Activated naive CD4-positive, alpha-beta T cell treated with anti-CD3 and anti-CD28 coated beads for 36 hours (primary cell): ENCODE measurements at places on chromosomes 4 and X. TPM values are rescaled to one million over a fixed set of nuclear protein-coding genes. Genes with fewer than 3 reads are reported as not detected.

The DUSP9 gene
- total RNA-seq = 0.36 TPM

The NCAPG gene
- total RNA-seq = 70.2 TPM

The HSFX1 gene
- 0.10 TPM for total RNA-seq

The TIGD4 gene
- 0.07 TPM for total RNA-seq

The TMSB15A gene
- total RNA-seq = 2.1 TPM

The PASD1 gene
- total RNA-seq = not detected

The GYPE gene
- total RNA-seq = 0.49 TPM

The SPIN2A gene
- 0.74 TPM for total RNA-seq

The MAGEC3 gene
- total RNA-seq = not detected

The UGT8 gene
- total RNA-seq = not detected

The HTN1 gene
- total RNA-seq = not detected

The RWDD4 gene
- total RNA-seq = 20.8 TPM

The PAGE5 gene
- total RNA-seq = not detected

The HEPH gene
- not detected for total RNA-seq

The CBLL2 gene
- not detected for total RNA-seq

The CT45A7 gene
- not detected for total RNA-seq

The TLR2 gene
- total RNA-seq = 2.6 TPM

The PAGE1 gene
- total RNA-seq = not detected

The SPANXN4 gene
- not detected for total RNA-seq

The TEX13B gene
- not detected for total RNA-seq

The GABRB1 gene
- total RNA-seq = not detected

The BTC gene
- total RNA-seq = not detected

The ZXDA gene
- 2.4 TPM for total RNA-seq

The ANXA5 gene
- total RNA-seq = 99.5 TPM

The GAGE12G gene
- total RNA-seq = not detected

The SPP1 gene
- not detected for total RNA-seq

The RPL9 gene
- total RNA-seq = 2,428 TPM

The KCNIP4 gene
- total RNA-seq = not detected

The SLIT2 gene
- not detected for total RNA-seq

The SPANXB1 gene
- total RNA-seq = not detected

The NUDT11 gene
- total RNA-seq = 1.5 TPM

The CXCL11 gene
- not detected for total RNA-seq

The SYTL5 gene
- not detected for total RNA-seq

The ZCCHC12 gene
- 0.14 TPM for total RNA-seq

The HHIP gene
- total RNA-seq = not detected

The CCDC110 gene
- 0.57 TPM for total RNA-seq

The DCAF4L1 gene
- total RNA-seq = 0.12 TPM

The CYBB gene
- not detected for total RNA-seq

The PABPC1L2B gene
- total RNA-seq = not detected

The FGG gene
- not detected for total RNA-seq

The STATH gene
- not detected for total RNA-seq

The RAI2 gene
- total RNA-seq = 0.59 TPM

The SSX4B gene
- total RNA-seq = not detected

The HOPX gene
- total RNA-seq = 14.7 TPM

The UBE2K gene
- 69.5 TPM for total RNA-seq

The RHOH gene
- total RNA-seq = 87.5 TPM

The HPGD gene
- 1.5 TPM for total RNA-seq

The ZCCHC18 gene
- 0.17 TPM for total RNA-seq

The MAGEA11 gene
- total RNA-seq = not detected

The AADAT gene
- not detected for total RNA-seq

The TRIM75 gene
- not detected for total RNA-seq

The TMEM271 gene
- not detected for total RNA-seq

The TLR1 gene
- 4.0 TPM for total RNA-seq

The DAPP1 gene
- 24.4 TPM for total RNA-seq
